ENCODE measurements at places on chromosomes 3 and 15.

GRCh38 chr15:96947296-96948229, 617.1 kb downstream of the NR2F2 start:
- peak; percentile 38 for DNase-seq

GRCh38 chr15:33284336-33284735, 26.4 kb upstream of the RYR3 start:
- no peak for DNase-seq

DNA sequence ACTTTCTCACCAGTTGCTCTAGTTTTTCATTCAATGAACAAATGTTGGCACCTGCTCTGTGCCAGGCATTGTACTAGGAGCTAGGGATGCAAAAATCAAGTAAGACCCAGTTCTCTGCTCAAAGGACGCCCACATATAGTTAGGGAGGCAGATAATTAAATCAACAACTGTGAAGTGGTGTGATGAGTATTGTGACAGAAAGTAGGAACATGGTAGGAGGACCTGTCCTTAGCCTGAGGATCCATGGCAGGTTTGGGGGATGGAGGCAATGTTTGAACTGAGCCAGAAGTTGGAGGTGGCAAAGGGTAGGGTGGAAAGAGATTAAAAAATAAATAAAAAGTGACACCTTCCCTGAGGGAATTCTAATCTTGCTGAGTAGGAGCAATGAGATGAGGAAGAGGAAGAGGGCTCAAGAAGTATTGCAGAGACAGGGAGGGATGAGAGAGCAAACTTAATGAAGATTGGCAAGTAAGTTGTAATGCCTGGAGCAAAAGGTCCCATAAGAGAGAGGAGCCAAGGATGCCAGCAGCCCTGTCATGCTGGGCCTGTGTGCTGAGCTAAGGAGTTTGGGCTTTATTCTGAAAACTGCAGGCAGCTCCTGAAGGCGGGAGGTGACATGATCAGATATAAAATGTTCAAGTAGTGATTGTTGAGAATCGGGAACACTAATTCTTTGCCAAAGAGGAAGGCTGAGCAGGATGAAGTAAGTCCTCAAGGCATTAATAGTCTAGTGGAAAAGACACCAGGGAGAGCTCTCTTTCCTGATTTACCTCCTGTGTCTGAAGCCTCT, 184.3 kb upstream of the PPP2R3A start:
- DNase-seq: no peak

DNA sequence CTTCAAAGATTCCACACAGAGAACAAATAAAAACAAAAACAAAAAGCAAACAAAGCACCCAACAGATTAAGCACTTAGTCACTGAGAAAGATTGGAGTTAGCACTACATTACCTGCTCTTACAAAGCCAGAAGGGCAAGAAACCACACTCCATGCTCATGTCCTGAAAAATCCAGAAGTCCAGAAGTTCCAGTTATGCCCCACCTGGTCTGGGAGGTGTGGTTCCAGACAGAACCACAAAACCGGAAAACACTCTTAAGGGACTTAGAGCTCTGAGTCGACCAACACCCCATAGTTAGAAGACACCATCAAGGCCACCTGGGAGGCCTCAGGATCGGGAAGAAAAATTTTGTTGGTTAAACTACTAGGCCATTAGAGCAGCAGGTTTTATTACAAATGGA, 88.9 kb downstream of the TNIK start:
- no peak for DNase-seq

GRCh38 chr15:64247535-64247905, 84.7 kb upstream of the PPIB start:
- no peak for DNase-seq

DNA sequence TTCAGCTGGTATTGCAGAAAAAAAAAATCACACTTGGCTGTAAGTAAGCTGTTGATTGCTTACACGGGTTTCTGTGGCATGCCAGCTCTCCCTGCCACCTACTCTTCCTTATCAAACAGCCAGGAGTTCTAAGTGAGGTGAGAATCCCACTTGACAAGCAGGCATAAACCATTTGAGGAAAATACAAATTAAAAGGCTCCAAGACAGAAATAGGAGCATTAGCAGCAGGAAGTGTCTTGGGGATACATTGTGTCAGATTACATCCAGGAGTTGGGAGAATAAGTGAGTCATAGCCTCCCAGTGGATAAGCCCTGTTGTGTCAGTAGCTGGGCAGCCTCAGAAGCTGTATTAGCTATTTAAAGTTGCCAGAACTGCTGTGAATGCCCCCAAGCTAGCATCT, 256.0 kb downstream of the CNTN4 start:
- no peak for DNase-seq

All from WTC11 (cell line).